ENCODE measurements at places on chromosomes 5 and 9.

- DNase-seq, result no peak
Measured at GRCh38 chr5:180291943-180292831, at the start of gene MAPK9. MAPK9 (minus strand) TSS chr5:180292083; CDS start chr5:180280561, 11,522 bp downstream.

DNA sequence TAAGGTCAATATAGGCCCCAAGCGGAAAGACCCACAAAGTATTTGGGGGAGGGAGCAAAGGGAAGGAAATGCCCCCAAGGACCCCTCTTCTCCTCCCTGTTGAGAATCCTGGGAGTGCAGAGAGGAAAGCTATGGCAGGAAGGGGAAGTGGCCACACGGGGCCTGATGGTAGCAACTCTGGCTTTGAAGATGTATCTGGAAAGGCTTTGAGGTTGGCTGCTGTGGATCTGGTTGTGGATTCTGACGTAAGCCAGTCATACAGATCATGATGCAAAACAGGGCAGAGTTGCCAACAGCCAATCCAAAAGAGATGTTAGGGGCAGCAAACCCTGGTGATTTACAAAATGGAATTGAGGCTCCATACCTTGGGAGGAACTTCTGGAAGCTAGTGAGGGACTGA lies 108.8 kb downstream of the PRKACG start:
- DNase-seq, result no peak

DNA sequence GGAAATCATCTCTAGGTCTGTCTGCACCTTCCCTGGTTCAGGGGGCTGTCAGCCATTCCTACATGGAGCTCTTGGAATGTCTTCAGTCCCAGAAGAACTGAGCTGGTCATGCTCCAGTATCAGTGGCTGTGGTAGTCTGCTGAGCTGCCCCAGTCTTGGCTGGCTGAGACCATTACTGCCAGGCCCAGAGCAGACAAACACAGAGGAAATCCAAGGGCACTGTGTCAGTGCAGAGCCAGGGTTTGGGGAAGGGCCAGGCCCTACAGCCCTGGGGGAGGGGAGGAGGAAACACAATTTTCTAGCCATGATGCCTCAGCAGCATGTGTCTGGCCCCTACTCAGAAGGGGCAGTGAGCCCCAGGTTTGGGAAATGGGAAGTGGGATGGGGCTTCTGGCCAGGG lies 58.4 kb downstream of the ARHGEF37 start:
- no peak for DNase-seq

DNA sequence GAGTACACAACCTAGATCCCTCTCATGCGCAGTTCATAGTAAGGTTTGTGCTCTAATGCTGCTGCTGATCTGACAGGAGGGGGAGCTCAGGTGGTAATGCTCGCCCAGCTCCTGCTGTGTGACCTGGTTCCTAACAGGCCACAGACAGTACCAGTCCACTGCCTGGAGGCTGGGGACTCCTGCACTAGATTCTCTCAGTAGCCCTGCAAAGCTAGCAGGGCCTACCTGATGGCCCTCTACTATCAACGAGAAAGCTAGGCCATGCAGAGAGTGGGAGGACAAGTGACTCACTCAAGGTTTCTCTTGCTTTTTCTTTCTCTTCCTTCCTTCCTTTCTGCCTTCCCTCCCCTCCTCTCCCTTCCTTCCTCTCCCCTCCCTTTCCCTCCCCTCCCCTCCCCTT lies 55.1 kb upstream of the TEX48 start:
- DNase-seq, result no peak

- no peak for DNase-seq
Measured at GRCh38 chr9:5230554-5230953, 665 bp upstream of the INSL4 start.

GRCh38 chr9:130895481-130896232 lies 955 bp downstream of the QRFP start:
- no peak for DNase-seq

GRCh38 chr9:21558615-21559401 lies 76.7 kb upstream of the IFNE start:
- no peak for DNase-seq

DNA sequence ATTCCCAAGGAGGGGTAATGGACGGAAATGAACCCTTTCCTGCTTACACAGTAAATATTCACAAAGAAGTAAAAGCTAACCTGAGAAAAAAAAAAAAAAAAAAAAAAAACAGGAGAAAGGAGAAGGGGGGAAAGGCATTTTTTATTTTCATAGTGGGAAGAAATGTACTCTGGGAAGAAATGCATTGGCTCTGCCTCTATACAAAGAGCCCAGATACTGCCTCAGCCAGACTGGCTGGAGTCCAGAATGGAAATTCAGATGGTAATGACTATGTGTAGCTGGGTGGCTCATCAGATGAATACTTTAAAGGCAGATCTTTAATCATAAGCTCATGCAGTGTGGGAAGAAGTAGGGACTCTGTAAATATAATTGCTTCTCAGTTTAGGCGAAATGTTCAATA lies 124.9 kb upstream of the ZNF608 start:
- no peak for DNase-seq

GRCh38 chr9:133403766-133404453 lies 13.9 kb downstream of the REXO4 start:
- no peak for DNase-seq

DNA sequence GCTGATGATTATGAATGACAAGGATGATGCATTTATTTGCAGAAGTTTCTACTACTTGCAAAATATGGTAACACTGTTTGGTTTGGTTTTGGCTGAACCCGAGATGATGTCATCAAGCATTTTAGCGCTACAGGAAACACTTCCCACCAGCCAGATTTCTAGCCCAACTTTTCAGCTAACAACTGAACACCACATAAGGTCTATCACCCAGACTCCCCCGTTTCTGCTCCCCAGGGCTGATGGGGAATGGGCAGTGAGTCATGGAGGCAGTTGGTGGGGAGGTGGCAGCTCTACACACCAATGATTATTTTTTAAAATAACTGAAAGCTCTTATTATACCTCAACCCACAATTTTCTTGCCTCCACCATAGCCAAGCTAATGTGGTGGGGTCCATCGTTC lies 302.9 kb downstream of the CEMIP2 start:
- no peak for DNase-seq

DNA sequence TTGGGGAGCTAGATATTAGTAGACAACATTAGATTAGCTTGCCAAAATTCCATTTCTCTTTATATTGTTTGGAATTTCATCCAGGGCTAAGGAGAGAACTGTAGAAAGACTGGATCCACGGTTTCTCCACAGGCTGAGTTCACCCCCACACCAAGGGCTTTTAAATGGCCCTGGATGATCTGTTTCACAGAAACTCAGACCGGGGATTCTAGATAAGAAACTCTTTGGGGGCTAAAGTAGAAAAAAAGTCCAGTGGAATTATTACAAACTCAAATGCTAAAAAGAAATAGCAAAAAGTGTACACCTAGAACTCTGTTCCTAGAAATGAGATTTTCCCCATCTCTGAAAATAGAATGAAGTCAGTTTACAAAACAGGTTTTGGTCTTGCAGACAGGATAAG lies 80.9 kb downstream of the SUSD1 start:
- DNase-seq, result no peak

GRCh38 chr9:34375901-34376595 lies 650 bp downstream of the MYORG start:
- no peak for DNase-seq
